ENCODE measurements at places on chromosomes 12 and 14. TPM values are rescaled to one million over a fixed set of nuclear protein-coding genes. Genes with fewer than 3 reads are reported as not detected.

GRCh38 chr12:131894981-131895639, 688 bp downstream of the ULK1 start:
- H3K4me3 ChIP-seq, result peak overlapping the region; percentile 60
- peak; percentile 63 for DNase-seq
- H3K4me1 ChIP-seq, result peaks cover 5% of the 10 kb centered on the region
- peak overlapping the region; percentile 98 for H3K27ac ChIP-seq
- H3K36me3 ChIP-seq, result no peaks in the 10 kb centered on the region

DNA sequence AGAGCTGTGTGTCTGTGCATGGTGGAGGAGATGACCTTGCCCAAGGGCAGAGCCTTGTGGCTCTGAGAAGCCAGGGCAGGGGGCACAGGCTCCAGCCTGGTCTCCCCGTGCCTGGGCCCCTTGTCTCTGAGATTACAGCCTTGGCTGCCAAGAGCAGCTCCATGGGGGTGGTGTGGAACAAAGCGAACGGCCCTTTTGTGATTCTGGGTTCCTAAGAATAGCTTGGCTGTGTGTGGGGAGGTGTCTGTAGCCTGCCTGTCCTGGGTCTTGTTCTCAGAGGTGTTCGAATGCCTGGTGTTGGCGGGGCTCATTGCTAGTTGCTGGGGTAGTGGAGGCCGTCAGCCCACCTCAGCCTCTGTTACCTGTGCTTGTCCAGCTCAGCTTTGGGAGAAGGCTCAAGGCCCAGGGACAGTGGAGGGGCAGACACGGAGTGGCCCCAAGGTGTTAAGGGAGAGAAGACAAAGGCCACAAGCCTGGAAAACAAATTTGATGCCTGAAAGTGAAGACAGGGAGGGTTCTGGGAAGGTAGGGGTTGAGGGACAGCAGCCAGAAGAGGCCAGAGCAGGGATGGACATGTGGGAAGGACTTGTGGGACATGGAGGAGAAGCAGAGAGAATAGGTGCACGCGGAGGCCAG, 7.4 kb upstream of the MYH7 start:
- H3K27ac ChIP-seq, result no peak overlapping the region
- H3K27me3 ChIP-seq, result no peaks in the 10 kb centered on the region
- no peaks in the 10 kb centered on the region for H3K4me1 ChIP-seq
- no peaks in the 10 kb centered on the region for H3K36me3 ChIP-seq
- DNase-seq, result no peak

DNA sequence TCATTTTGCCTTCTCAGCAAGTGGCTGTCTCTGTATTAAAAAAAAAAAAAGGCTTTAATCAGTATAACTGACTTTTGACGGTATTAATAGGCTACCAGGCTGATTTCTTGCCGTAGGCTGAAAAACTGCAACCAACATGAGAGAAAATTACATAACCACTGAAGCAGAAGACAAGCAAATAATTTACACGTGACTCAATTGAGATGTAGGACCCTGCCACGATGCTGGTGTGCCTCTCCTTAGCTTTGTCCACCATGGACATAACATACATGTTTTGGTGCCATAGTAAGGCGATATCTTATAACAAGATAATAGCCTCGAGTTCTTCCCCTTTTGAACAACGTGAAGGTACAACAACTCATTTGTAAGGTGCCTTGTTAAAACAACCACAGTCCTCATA, 88.7 kb upstream of the GRIP1 start:
- no peaks in the 10 kb centered on the region for H3K27me3 ChIP-seq
- no peaks in the 10 kb centered on the region for H3K4me1 ChIP-seq
- no peaks in the 10 kb centered on the region for H3K36me3 ChIP-seq
- no peak for DNase-seq
- H3K27ac ChIP-seq, result no peak overlapping the region
- no peak overlapping the region for H3K4me3 ChIP-seq

DNA sequence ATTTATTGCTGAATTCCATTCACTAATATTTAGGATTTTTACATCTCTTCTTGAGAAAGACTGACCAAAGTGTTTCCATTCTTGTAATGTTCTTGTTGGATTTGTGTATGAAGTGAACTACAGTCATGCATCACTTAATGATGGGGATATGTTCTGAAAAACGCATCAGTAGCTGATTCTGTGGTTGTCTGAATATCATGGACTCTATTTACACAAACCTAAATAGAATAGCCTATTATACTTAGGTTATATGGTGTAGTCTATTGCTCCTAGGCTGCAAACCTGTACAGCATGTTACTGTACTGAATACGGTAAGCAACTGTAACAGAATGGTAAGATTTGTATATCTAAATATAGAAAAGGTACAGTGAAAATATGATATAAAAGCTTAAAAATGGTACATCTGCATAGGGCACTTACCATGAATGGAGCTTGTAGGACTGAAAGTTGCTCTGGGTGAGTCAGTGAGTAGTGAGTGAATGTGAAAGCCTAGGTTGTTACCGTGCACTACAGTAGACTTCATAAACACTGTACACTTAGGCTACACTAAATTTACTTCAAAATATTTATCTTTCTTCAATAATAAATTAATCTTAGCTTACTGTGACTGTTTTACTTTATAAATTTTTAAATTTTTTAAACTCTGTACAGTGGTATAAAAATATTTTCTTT, 27.6 kb upstream of the P2RX4 start:
- no peaks in the 10 kb centered on the region for H3K4me1 ChIP-seq
- DNase-seq, result no peak
- no peak overlapping the region for H3K4me3 ChIP-seq
- no peak overlapping the region for H3K27ac ChIP-seq
- no peaks in the 10 kb centered on the region for H3K36me3 ChIP-seq
- H3K27me3 ChIP-seq, result no peaks in the 10 kb centered on the region

DNA sequence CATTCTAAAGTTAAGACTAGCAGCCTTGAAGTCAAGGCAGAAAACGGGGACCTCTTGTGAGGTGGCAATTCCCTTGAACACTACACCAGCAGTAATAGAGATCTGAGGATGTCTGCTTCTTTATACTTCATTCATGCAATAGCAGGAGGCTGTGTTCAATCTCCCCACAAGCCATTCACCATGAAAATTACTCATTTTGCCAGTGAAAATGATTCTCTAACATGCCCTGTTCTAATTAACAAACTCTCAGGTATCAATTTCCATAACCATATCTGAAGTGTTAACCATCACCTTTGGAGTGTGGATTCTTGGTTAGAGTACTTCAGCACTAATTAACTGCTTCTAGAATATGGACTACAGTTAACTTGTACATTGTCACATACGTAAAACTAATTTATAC, 3.4 kb upstream of the GLIPR1 start:
- H3K27ac ChIP-seq, result no peak overlapping the region
- H3K27me3 ChIP-seq, result no peaks in the 10 kb centered on the region
- peaks cover 3% of the 10 kb centered on the region for H3K4me1 ChIP-seq
- no peaks in the 10 kb centered on the region for H3K36me3 ChIP-seq
- no peak for DNase-seq

Gene TMCC3
- total RNA-seq, result 11.1 TPM

Gene RFLNA
- 3.3 TPM for total RNA-seq

DNA sequence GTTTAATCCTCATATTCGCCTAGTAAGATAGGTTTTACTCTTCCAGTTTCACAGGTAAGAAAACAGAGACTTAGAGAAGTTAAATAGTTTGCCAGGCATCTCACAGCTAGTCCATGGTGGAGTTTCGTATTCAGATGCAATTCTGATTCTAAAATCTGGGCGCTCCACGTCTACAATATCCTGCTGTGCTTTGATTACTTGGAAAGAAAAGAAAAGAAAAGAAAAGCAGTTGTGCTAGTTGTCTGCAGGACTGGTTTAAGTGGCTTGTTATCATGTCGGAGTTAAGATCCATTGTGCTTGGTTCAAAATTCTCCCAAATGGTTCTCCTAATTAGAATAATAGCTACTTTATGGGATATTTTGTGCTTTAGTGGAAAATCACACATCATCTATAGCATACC, 18.6 kb downstream of the AKAP3 start:
- no peak for DNase-seq
- H3K27me3 ChIP-seq, result no peaks in the 10 kb centered on the region
- no peaks in the 10 kb centered on the region for H3K36me3 ChIP-seq
- H3K4me3 ChIP-seq, result no peak overlapping the region
- no peak overlapping the region for H3K27ac ChIP-seq

DNA sequence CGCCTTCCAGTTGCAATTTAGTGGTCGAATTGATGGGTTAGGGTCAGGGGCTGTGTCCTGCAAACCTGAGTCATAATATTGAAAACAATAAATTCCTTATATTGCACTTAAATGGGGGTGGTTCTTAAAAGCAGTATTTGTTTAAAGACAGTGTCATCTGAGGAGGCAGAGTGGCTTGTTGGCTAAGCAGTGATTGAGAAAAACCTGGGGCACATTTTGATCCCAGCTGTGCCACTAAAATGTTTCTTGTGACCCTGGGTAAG, 48.4 kb downstream of the FBXW8 start:
- no peaks in the 10 kb centered on the region for H3K36me3 ChIP-seq
- no peaks in the 10 kb centered on the region for H3K27me3 ChIP-seq
- H3K4me3 ChIP-seq, result no peak overlapping the region
- H3K27ac ChIP-seq, result no peak overlapping the region
- no peak for DNase-seq

DNA sequence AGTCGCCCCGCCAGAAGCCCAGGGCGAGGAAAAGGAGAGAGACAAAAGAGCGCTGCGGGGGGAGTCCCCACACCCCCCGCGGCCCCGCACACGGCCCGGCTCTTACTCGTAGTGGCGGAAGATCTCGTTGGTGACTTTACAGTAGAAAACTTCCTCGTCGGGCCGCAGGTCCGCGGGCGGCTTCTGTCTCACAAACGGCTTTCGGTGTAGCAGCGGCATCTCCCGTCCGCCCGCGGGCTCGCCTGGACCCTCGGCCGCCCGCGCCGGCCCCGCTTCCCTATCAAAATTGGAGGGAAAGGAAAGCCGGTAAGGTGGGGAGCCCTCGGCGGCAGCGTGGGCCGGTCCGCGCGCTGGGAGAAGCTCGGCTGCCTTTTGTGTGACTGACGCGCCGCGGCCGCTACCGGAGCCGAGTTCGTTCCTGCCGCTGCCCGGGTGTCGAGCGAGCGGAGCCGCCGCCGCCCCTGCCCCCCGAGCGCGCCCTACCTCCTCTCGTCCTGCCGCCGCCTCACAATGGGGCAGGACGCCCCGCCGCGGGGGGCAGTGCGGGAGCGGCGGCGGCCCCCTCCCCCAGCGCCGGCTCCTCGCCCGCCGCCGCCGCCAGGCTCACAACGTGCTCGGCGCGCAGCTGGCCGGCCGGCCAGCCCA, 652 bp downstream of the BAZ1A start:
- no peaks in the 10 kb centered on the region for H3K4me1 ChIP-seq
- no peaks in the 10 kb centered on the region for H3K27me3 ChIP-seq
- H3K27ac ChIP-seq, result peak overlapping the region; percentile 91
- no peaks in the 10 kb centered on the region for H3K36me3 ChIP-seq
- peak; percentile 39 for DNase-seq
- H3K4me3 ChIP-seq, result peak overlapping the region; percentile 80

Gene KCNK10
- total RNA-seq, result not detected

DNA sequence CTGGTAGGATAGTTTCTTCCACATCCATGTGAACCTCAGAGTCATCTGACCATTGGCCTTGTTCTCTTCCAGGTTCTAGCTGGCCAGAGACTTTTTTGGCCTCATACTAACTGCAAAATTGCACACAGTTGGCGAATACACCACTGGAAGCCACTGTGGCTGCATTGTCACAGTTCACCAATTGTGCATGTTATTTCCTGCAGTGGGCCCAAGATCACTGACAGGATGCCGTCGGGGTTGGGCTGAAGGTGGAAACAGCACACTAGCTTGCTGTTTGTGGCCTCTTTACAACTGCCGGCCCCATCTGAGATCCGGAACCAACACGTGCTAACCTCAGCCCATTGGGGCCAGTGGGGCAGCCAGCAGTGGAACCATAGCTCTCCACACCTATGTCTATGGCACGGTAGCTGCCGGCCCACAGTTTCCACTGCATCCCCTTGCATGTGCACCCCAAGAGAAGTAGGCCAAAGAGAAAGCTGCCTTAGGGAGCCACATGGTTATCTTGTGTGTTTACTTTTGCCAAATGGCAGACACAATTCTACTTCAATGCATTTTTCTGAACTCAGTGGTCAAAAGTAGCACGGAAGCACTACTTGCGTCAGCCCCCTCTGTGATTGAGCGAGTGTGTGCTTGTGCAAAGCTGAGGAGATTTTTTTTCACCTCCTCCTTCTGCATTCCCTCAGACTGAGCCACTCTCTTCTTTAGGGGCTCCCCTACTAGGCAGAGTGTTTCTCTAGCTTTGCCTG, 464.0 kb downstream of the RAD51B start:
- DNase-seq, result no peak
- no peak overlapping the region for H3K4me3 ChIP-seq
- H3K27me3 ChIP-seq, result no peaks in the 10 kb centered on the region
- no peaks in the 10 kb centered on the region for H3K36me3 ChIP-seq
- peaks cover 18% of the 10 kb centered on the region for H3K4me1 ChIP-seq

Gene DCN
- 4,145 TPM for total RNA-seq

DNA sequence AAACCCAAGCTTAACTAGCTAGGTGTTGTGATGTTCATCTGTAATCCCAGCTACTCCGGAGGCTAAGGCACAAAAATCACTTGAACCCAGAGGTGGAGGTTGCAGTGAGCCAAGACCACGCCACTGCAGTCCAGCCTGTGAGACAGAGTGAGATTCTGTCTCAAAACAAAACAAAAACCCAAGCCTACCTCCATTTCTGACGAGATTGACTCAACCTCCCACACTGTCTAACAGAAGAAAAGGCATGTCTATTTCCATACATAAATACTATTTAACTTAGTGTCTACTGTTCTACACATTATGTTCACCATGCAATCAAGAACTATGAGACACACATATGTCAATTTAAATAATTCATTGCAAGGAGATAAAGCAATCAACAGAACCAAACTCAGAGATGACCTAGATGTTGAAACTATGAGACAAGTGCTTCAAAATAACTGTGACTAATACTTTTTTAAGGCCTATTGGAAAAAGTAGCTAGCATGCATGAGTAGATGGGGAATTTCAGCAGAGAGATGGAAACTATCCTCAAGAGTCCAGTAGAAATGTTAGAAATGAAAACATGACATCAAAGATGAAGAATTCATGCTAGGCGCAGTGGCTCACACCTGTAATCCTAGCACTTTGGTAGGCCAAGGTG, 75.9 kb upstream of the DHRS4 start:
- H3K27me3 ChIP-seq, result no peaks in the 10 kb centered on the region
- DNase-seq, result no peak
- no peak overlapping the region for H3K27ac ChIP-seq
- no peaks in the 10 kb centered on the region for H3K36me3 ChIP-seq

GRCh38 chr14:89941830-89942377, 12.6 kb downstream of the EFCAB11 start:
- H3K4me3 ChIP-seq, result no peak overlapping the region
- H3K4me1 ChIP-seq, result no peaks in the 10 kb centered on the region
- no peaks in the 10 kb centered on the region for H3K27me3 ChIP-seq
- DNase-seq, result no peak
- no peaks in the 10 kb centered on the region for H3K36me3 ChIP-seq
- H3K27ac ChIP-seq, result no peak overlapping the region
